ENCODE measurements at places on chromosomes 1 and 21.
A peak's percentile ranks its signal among the peaks of the same experiment; 100 is the strongest.

- DNase-seq: no peak
Measured at GRCh38 chr1:109947582-109948284, 36.8 kb upstream of the AHCYL1 start.

- no peak for DNase-seq
Measured at GRCh38 chr1:235892202-235892601, 25.5 kb upstream of the LYST start.

- DNase-seq: no peak
Measured at GRCh38 chr21:24995216-24995615, 612.1 kb downstream of the MRPL39 start.

DNA sequence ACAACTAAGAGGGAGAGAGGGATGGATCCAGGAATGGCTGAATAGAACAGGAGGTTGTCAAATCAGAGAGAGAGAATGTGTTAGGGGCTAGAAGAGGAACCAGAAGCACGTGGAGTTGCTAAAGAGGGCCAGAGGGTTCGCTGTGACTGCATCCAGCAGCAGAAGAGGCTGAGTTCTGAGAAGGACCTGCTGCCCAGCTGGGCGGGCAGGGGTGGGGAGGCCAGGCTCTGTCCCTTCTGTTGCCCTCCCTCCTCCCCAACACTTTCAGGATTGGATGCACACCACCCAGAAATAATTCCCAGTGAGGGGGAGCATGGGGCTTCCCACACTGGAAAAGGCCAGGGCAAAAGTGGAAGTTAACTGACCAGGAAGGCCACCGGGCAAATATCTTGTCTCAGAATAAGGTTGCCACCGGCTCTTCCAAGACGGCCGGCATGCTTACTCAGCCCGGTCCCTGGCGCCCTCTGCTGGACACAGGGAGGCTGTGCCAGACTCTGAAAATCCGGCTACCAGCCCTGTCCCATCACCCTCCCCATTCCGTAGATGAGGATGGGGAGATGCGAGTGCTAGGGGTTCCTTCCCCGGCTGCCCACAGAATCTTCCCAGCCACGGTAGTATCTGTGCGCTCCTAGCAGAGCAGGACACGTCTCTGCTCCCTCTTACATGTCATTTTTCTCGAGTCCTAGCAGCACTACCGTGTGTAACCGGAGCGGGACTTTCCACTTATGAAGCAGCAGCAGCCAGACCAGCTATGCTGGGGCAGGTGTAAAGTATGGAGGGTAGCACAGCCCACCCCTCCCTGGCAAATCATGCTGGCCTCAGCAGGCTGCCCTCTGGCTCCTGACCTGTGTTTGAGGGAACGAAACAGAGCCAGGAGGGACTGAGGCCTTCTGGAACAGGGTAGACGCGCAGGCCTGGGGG is 46.8 kb upstream of the A3GALT2 start:
- peak; percentile 76 for DNase-seq

DNA sequence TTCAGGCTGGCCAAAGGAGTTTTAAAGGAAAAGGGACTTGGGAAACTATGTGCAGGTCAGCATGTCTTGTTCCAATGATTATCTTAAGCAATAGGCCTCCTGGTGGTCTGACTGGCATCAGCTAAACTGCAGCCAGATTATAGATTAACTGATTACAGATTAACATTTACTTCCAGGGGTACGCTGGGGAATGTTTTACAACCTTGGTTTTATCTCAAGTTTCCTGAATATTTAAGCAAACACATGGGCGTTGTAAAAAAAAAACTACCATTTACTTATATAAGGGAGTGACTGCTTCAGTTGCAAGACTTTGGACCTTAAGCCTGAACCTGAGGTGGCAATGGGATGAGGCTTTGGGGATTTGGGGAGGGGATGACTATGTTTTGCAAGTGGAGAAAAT is 600.6 kb upstream of the B3GALT2 start:
- DNase-seq: no peak

- DNase-seq: no peak
Measured at GRCh38 chr1:152980676-152981075, 3.2 kb upstream of the SPRR1A start.

DNA sequence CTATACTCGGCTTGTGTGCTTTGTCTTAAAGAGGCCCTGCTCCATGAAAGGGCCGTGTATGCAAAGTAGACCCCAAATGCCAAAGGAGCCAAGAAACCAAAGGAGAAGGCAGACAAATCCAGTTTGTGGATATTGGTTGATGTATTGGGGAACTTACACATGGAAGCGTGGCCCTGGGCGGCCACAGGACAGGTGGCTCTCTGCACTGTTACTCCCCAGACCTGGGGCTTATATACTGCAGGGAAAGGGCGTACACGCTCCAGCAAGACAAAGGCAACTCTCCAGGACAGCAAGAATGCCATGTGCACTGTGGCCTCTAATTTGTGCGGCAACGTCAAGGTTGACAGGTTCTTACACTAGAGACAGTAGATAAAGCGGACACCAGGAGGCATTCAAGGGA is 24.8 kb downstream of the RSPH1 start:
- no peak for DNase-seq

GRCh38 chr1:22884806-22885530 is 87.7 kb downstream of the LACTBL1 start:
- DNase-seq: no peak

- no peak for DNase-seq
Measured at GRCh38 chr1:243727503-243728203, 122.4 kb downstream of the AKT3 start.

DNA sequence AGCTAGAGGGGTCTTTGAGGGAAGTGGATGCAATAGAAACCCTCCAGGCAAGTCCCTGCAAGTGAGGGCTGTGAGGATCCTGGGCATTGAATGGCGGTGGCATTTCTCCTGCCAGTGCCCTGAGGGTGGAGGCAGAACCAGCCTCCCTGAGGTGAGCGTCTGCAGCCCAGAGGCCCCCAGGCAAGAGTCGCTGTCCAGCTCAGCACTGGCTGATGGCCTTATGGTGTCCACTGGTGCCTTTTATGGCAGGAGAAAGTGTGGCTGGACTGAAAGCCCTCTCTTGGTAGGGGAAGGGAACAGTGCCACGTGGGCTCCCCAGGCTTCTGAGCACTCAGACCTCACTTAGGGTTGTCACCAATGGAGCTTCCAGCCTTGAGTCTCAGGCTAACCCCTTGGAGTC is 77.3 kb downstream of the SH3BGR start:
- no peak for DNase-seq

GRCh38 chr1:56824938-56825337 is 5.7 kb upstream of the FYB2 start:
- no peak for DNase-seq

DNA sequence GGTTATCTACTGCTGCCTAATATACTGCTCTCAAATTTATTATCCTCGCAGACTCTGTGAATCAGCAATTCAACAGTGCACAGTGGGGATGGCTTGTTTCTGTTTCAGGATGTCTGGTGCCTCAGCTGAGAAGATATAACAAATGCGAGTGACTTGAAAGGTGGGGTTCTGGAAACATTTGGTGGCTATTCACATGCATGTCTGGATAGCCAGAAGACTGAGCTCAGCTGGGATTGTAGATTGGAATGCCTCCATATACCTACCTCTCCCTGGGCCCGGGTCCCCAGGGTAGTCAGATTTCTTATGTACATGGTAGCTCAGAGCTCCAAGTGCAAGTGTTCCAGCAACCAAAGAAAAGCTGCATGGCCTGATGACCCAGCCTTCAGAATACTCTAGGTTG is 176.3 kb downstream of the IER5 start:
- DNase-seq: no peak

- DNase-seq: no peak
Measured at GRCh38 chr1:42973286-42973685, 14.6 kb upstream of the SLC2A1 start.

DNA sequence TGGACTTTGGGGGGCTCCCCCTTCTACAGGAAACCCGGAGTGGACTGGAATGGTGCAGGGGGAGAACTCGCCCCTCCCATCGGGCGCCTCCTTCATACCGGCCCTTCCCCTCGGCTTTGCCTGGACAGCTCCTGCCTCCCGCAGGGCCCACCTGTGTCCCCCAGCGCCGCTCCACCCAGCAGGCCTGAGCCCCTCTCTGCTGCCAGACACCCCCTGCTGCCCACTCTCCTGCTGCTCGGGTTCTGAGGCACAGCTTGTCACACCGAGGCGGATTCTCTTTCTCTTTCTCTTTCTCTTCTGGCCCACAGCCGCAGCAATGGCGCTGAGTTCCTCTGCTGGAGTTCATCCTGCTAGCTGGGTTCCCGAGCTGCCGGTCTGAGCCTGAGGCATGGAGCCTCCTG is at the start of gene TNFRSF14:
TSS of gene TNFRSF14 (plus strand) at position 95 of the 401 bp plus-strand sequence. CDS start at position 389, 294 bp downstream.
- peak; percentile 61 for DNase-seq

DNA sequence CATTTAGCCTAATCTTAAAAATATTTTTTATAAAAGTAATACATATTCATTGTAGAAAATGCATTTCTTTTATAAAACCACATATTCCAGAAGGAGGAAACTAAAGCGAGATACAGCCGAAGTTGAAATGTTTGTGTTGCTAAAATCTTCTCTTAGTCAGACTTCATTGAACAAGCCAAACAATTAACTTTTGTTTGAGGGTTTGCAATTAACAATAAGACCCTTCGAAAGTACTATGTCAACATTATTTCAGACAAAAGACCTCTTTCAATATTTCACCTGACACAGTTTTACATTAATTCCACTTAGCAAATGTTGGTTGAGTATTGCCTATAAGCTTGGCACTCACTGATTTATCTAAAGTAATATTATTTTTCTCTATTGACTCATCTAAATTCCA is 354.0 kb upstream of the ADAMTS5 start:
- DNase-seq: no peak

GRCh38 chr1:220003610-220004299 is 42.5 kb downstream of the EPRS1 start:
- DNase-seq: no peak

DNA sequence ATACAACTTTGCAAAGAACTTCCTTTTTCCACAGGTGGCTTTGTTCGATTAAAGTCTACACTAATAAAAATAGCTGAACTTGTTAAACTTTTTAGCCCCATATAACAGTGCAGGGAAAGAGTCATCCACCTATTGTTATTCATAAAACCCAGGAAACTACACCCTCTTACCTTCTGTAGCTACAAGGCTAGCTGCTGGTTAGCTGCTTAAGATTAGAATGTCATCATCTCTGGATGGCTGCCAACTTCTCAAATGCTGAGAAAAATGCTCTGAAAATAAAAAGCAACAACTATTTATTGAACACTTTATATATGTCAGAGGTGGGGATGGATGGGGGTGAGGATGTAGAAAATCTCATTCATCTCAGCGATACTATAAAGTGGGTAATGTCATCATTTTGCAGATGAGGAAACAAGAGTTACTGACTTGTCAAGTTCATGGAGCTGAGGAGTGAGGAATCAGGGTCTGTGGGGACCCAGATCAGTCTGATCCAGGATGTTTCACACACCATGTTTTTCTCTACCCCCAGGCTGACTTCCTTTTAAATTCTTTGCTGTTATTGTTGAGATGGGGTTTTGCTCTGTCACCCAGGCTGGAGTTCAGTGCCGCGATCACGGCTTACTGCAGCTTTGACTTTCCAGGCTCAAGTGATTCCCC is 17.1 kb downstream of the ATP5PF start:
- peak; percentile 74 for DNase-seq

DNA sequence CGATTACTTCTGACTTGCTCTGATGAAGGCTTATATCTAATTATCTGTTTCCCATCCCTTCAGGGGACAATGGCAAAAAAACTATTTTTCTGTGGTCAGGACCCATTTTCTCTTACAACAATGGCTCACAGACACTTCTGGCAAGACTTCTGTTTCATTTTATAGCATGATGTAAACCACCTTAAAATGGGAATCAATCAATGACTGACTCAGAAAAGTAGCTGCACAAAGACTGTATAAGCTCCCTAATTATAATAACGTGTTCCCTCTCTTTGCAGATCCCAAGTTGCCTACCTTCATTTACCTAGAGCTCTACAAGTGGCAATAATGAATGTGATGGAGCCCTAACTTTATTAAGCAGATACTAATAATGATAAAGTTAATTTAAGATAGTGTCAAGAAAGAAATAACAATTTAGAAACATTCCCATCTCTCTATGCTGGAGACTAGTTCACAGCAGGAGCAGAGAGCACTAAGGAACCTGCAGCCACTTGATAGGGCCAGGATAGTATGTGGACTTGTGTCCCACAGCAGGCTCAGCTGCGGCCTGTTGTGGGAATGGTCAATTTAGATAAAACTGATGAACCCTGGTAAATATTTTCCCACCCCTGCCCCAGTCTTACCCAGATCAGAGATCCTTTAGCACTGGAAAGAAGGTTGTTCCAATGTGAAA is 538 bp downstream of the GBP2 start:
- DNase-seq: peak; percentile 14

DNA sequence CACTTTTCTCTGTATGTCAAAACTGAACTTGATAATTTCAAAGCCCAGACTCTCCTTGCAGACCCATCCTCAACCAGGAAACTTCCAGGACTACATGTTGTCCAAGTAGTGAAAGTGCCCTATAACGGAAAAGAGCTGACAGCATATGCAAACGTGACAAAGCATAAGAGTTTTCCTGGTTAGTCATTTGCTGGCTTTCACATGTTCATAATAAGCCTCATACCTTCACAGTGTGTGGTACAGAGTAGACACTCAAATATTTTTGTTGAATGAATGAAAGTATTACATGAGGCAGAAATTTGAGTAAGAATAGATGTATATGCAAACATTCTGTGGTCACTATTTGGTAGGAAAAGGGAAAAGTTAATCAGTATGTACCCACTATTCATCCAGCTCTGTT is 473.3 kb downstream of the MRPL39 start:
- peak; percentile 14 for DNase-seq

DNA sequence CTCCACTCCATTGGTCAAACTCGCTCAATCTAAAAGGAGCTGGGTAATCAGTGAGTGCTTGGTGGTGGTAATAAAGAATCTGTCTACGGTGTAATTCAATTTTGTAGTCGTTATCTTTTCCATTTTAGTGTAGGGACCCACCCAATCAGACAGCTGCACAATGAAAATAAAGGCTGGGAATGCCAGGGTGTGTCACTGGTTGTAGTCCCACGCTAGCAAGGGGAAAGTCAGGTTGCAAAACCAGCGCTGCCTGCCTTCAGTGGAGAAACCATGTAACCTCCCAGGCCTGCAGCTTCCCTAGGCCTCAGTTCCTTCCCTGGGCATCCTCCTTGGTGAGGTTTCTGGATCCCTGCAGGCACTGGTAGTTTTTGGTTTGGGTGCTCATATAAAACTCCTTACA is 49.4 kb upstream of the PPP2R5A start:
- no peak for DNase-seq

DNA sequence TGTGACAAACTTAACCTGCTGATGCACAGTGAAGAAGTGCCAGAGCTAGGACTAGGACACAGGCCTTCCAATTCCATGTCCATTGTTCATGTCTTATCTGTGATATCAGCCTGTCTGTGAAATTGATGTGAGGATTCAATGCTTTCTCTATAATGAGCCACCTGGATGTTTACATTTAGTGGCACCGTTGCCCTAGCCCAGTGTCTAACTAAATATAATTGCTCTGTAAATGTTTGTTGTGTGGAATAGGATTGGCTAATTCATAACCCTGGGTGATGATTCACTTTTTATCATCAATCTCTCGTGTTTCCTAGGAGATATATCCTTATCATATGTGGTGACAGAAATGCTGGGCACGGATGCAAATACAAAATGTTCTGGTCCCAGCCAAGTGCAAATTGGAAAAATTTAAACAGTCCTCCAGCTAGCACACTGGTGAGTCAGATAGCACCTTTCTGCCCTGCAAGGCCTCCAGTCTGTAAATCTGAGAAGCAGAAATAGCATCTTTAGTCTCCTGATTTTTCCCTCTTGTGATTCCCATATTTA is 46.9 kb upstream of the GNG12 start:
- DNase-seq: peak; percentile 88

- DNase-seq: no peak
Measured at GRCh38 chr1:37362594-37363385, 111.6 kb upstream of the ZC3H12A start.

GRCh38 chr1:182413969-182414368 is 13.5 kb upstream of the TEDDM1 start:
- no peak for DNase-seq
